ENCODE measurements at places on chromosomes 11 and 22.

- H3K27ac ChIP-seq: peak overlapping the region; percentile 54
- H3K27me3 ChIP-seq: no peaks in the 10 kb centered on the region
- H3K4me1 ChIP-seq: peaks cover 21% of the 10 kb centered on the region
- H3K36me3 ChIP-seq: peaks cover 17% of the 10 kb centered on the region
Measured at GRCh38 chr11:121508449-121508848, 55.7 kb upstream of the SORL1-AS1 start.

DNA sequence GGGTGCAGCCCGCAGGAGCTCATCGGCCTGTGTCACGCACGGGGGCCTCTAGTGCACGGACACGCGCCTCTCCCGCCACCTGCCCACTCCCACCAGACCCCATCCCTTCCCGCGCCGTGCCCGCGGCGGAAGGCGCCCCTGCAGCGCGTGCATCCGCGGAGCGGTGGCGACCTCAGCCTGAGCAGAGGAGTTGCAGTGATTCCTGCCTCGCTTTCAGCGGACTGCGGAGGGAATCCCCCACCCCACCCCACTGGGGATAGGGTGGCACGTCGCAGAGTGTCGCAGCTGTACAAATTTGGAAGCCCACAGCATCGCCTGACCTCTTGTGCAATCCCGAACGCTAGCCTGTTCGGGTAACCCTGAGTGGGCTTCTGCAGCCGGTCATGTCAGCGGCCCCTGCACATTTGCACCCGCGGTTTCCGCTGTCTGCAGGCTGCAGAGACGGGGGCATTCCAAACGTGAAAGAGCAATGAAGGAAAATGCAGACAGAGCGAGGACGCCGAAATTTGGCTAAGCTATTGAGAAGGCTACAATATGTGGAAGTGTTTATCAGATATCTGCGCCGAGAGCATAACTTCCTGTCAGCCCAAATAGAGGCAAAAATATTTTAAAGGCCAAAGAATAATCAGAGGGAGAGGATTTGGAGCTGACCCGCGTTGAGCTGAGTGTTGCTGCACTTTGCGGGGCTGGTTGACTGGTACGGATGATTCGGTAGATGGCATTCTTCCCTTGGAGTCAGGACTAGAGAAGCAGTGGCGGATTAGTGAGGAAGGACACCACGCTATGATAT lies 617 bp upstream of the ARHGAP20 start:
- H3K4me1 ChIP-seq: peaks cover 11% of the 10 kb centered on the region
- peak overlapping the region; percentile 67 for H3K4me3 ChIP-seq
- peaks cover 61% of the 10 kb centered on the region for H3K27me3 ChIP-seq
- H3K27ac ChIP-seq: no peak overlapping the region
- peaks cover 8% of the 10 kb centered on the region for H3K36me3 ChIP-seq

DNA sequence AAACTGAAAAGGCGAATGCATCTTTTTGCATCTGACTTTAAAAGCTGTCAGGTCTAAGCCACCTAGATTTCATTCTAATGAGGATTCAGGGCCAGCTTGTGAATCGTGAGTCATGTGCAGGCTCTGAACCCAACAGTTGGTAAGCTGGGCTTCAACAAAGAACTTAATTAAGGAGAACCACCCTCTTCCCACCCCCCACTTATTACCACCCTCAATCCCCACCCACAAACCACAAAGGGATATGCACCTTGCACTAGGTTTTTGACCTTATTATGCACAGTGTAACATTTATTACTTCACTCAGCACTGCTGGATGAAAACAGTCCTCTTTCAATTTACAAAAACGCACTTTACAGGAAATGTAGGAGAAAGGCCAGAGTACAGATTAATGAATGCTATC lies 94.1 kb upstream of the LIN7C start:
- H3K4me1 ChIP-seq: no peaks in the 10 kb centered on the region
- no peak overlapping the region for H3K27ac ChIP-seq
- no peaks in the 10 kb centered on the region for H3K27me3 ChIP-seq
- peaks cover 4% of the 10 kb centered on the region for H3K36me3 ChIP-seq
- no peak overlapping the region for H3K4me3 ChIP-seq

DNA sequence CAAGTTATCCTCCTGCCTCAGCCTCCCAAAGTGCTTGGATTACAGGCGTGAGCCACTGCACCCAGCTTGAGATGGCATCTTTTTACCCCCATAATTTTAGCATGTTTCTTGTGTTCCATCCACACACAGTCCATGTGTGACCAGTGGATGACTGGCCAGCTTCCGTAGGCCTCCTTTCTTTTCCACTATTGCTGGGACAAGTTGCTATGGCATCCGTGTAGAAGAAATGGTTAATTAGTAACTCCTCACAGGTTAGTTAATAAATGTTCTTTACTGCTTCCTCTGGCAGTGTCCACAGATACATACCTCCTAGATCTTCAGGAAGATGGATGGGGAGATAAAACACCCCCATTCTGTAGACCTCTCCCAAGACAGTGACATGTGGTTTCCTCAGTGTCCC lies 154.3 kb upstream of the RASSF10 start:
- H3K27me3 ChIP-seq: peaks cover 29% of the 10 kb centered on the region
- peaks cover 5% of the 10 kb centered on the region for H3K4me1 ChIP-seq
- no peaks in the 10 kb centered on the region for H3K36me3 ChIP-seq
- no peak overlapping the region for H3K27ac ChIP-seq
- DNase-seq: no peak
- no peak overlapping the region for H3K4me3 ChIP-seq

- peaks cover 77% of the 10 kb centered on the region for H3K27me3 ChIP-seq
- H3K4me1 ChIP-seq: peaks cover 7% of the 10 kb centered on the region
- no peak for DNase-seq
- H3K36me3 ChIP-seq: peaks cover 8% of the 10 kb centered on the region
Measured at GRCh38 chr11:60762851-60763691, 6.4 kb downstream of the MS4A15 start.

DNA sequence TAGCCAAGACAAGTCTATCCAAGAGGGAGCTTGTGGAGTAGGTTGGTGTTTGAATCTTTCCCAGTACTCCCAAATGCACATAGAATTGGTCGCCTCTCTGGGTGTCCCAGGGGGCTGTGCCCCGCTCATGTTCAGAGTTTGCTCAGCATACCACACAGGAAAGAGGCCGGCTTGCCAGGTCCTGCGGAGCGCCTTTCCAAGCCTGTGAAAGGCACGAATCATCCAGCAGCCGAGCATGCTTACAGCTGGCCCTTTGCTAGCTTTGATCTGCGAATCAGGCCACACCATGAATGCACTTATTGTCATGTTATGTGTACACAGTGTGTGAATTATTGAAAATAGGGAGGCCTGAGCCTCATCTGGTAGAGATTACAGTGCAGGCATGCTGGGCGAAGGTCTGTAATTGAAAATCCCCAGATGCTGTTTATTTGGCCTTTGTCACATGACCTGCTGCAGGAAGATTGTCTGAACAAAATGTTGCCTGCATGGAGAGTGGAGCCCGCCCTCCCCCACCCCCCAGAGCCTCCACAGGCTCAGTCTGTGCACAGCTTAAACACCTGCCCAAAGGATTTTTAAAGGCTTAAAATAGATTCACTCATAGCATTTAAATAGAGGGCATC lies 163.3 kb upstream of the RASSF10 start:
- peaks cover 3% of the 10 kb centered on the region for H3K4me1 ChIP-seq
- H3K4me3 ChIP-seq: no peak overlapping the region
- no peaks in the 10 kb centered on the region for H3K36me3 ChIP-seq
- no peak for DNase-seq
- peaks cover 38% of the 10 kb centered on the region for H3K27me3 ChIP-seq

DNA sequence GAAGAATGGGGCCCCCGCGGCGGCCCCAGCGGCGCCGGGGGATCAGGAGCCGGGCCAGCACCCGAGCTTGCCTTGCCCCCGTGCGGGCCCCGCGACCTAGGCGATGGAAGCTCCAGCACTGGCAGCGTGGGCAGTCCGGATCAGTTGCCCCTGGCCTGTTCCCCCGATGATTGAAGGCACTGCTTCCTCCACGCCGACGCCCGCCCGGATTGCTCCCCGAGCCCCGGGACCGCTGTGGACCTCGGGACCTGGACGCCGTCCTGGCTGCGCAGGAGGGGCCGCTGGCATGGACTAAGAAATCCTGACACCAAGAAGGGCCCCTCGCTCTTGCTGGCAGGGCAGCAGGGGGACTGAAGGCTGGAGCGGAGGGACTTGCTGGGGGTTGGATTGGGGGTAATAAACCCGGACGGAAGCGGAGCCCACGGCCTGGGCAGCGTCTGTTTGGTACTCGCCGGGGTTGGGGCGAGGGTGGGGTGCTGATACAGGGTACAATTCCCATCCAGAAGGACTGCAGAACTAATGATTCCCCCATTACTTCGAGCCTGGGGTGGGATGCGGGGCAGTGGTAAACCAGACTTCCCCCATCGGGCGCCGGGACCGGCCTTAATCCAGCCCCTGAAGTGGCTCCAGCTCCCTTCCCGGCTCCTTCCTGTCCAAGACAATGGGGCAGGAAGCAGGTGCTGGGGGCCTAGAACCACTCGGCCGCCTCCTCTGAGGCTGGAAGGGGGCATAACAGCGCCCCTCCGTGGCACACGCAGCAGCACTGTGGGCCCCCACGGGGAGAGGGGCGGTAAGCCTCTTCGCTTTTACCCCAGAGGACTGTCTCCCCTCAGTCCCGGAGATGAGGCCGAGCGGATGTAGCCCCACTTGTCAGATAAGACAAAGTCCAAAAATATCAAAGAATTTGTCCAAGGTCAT lies 1.0 kb downstream of the CCDC85B start:
- no peak for DNase-seq
- H3K27me3 ChIP-seq: no peaks in the 10 kb centered on the region
- H3K36me3 ChIP-seq: no peaks in the 10 kb centered on the region
- peaks cover 51% of the 10 kb centered on the region for H3K4me1 ChIP-seq

DNA sequence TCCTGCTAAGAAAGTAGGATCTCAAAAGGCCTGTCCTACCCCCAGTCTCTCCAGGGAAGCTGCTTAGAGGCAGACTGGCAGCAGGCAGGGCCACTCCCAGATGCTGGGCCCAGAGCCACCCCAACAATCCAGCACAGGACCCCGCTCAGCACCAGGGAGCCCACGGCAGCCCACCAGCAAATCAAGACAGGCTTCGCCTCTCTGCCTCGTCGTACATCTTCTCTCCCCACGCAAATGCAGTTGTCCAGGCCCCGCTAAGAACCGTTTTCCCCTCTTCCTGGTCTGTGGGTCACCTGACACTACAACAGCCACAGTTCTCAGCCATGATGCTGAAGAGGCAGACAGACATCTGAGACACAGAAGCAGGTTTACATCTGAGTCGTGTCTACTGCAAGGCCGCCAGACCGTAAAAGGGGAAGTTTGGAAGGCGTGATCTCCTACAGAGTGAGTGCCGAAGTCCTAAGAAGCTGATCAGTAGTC lies 51.1 kb downstream of the IGSF9B start:
- DNase-seq: no peak
- H3K27ac ChIP-seq: no peak overlapping the region
- no peaks in the 10 kb centered on the region for H3K27me3 ChIP-seq
- H3K4me3 ChIP-seq: no peak overlapping the region
- peaks cover 5% of the 10 kb centered on the region for H3K36me3 ChIP-seq

Data from T-helper 17 cell (primary cell).